ENCODE measurements at places on chromosomes 2 and 18. TPM values are rescaled to one million over a fixed set of nuclear protein-coding genes. Genes with fewer than 3 reads are reported as not detected.

Gene RALBP1
- total RNA-seq: 67.2 TPM

Gene PRPF40A
- 28.9 TPM for total RNA-seq

Gene IL36A
- total RNA-seq: not detected

Gene LBX2
- total RNA-seq: 3.0 TPM

Gene TCF23
- total RNA-seq: not detected

Gene PELI1
- 140 TPM for total RNA-seq

Gene SNORC
- not detected for total RNA-seq

Gene AFG3L2
- 31.5 TPM for total RNA-seq

Gene SLC9A2
- total RNA-seq: not detected

Gene CENPA
- total RNA-seq: not detected

Gene PTPRN
- total RNA-seq: not detected

Gene ANKRD30B
- not detected for total RNA-seq

Gene C2orf15
- 0.32 TPM for total RNA-seq

Gene SULT6B1
- not detected for total RNA-seq

Gene INHBB
- total RNA-seq: 8.1 TPM

Gene POTEE
- total RNA-seq: not detected

Gene LYPD6B
- total RNA-seq: not detected

Gene MDH1B
- total RNA-seq: not detected

Gene TSPYL6
- not detected for total RNA-seq

Gene ALK
- total RNA-seq: not detected

Gene ING5
- 38.1 TPM for total RNA-seq
